Right atrium auricular region (tissue), 2 donors: ENCODE measurements at places on chromosomes 3 and 15. TPM values are rescaled to one million over a fixed set of nuclear protein-coding genes. Genes with fewer than 3 reads are reported as not detected.

The ATP2B2 gene
- total RNA-seq = 0.15 TPM

The TMOD2 gene
- 7.0 TPM for total RNA-seq

The FEZF2 gene
- not detected for total RNA-seq

The CCK gene
- total RNA-seq = not detected

The DCP1A gene
- total RNA-seq = 18.8 TPM

The LRRC3B gene
- total RNA-seq = 0.04 TPM

The CFAP44 gene
- total RNA-seq = 1.2 TPM

The ACTC1 gene
- total RNA-seq = 8,662 TPM

The CFAP92 gene
- not detected for total RNA-seq

The FYTTD1 gene
- total RNA-seq = 61.8 TPM

The SEMA5B gene
- total RNA-seq = 0.51 TPM

The PPP1R14D gene
- total RNA-seq = not detected

The PTH1R gene
- 7.2 TPM for total RNA-seq

The SLC38A3 gene
- 7.9 TPM for total RNA-seq

The FAM3D gene
- total RNA-seq = not detected

The FETUB gene
- total RNA-seq = not detected

The GJD2 gene
- 13.6 TPM for total RNA-seq

The SNX1 gene
- 57.1 TPM for total RNA-seq

The ADGRG7 gene
- not detected for total RNA-seq

The ADCY5 gene
- total RNA-seq = 163 TPM

The TRIM42 gene
- total RNA-seq = not detected

The PRR20G gene
- not detected for total RNA-seq

The PDCD10 gene
- 40.5 TPM for total RNA-seq

The RASGRP1 gene
- 2.1 TPM for total RNA-seq

The TEX9 gene
- total RNA-seq = 1.5 TPM

The TF gene
- not detected for total RNA-seq

The PAQR9 gene
- total RNA-seq = 5.7 TPM

The TMIE gene
- total RNA-seq = not detected

The SLC28A2 gene
- total RNA-seq = not detected

The PLA2G4D gene
- not detected for total RNA-seq

The TMEM212 gene
- not detected for total RNA-seq

The EID1 gene
- total RNA-seq = 369 TPM

The FOXL2 gene
- total RNA-seq = not detected

The CCDC9B gene
- total RNA-seq = 32.2 TPM

The MNS1 gene
- 2.0 TPM for total RNA-seq

The LCMT2 gene
- 8.6 TPM for total RNA-seq

The GOLGA8R gene
- 2.3 TPM for total RNA-seq

The GABRA5 gene
- total RNA-seq = 0.59 TPM

The FANCD2OS gene
- total RNA-seq = not detected

The MEX3B gene
- total RNA-seq = 2.4 TPM

The SNX22 gene
- 11.9 TPM for total RNA-seq

The STRA6 gene
- total RNA-seq = 0.22 TPM

The FAM219B gene
- 53.3 TPM for total RNA-seq

The VEPH1 gene
- 0.86 TPM for total RNA-seq

The SLC51B gene
- total RNA-seq = not detected

The FES gene
- 9.3 TPM for total RNA-seq

The SYNPR gene
- 2.7 TPM for total RNA-seq

The PRRT3 gene
- 1.4 TPM for total RNA-seq

The CYP11A1 gene
- 1.0 TPM for total RNA-seq

The ACTRT3 gene
- 0.30 TPM for total RNA-seq

The COLQ gene
- 24.3 TPM for total RNA-seq

The CLDN18 gene
- 0.12 TPM for total RNA-seq

The CCDC39 gene
- total RNA-seq = not detected

The EFCAB12 gene
- not detected for total RNA-seq

The NEO1 gene
- total RNA-seq = 14.4 TPM

The LRRC2 gene
- 7.0 TPM for total RNA-seq

The KLF15 gene
- total RNA-seq = 43.4 TPM

The RHOA gene
- 292 TPM for total RNA-seq
